ENCODE measurements at places on chromosomes 4 and X.

DNA sequence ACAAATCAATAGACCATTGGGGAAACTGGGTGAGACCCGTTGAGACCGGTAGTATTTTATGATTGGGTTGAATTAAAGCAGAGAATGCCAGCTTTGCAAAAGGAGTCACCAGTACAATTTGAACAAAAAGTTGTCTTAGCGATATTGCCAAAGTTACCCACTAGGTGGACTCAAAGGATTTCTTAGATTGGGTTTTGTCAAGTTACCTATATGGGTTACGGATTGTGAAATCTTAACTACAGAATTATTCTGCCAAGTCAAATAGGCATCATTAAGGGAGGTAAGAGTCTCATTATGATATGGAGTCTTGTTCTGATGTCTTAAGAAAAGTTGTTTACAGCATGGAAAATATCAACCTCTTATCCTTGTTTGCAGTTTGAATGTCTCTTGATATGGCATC, 15.0 kb upstream of the CT47A1 start:
- no peak for DNase-seq

- DNase-seq, result no peak
These were observed 191.9 kb upstream of the NUDT6 start for GRCh38 chr4:123114084-123114914.

GRCh38 chr4:18192901-18193300, 171.3 kb upstream of the LCORL start:
- DNase-seq, result no peak

- no peak for DNase-seq
These were observed 2344.1 kb downstream of the PCDH7 start for GRCh38 chr4:33064238-33064637.

- no peak for DNase-seq
These were observed 74.3 kb downstream of the NUDT11 start for GRCh38 chrX:51421972-51422597.

DNA sequence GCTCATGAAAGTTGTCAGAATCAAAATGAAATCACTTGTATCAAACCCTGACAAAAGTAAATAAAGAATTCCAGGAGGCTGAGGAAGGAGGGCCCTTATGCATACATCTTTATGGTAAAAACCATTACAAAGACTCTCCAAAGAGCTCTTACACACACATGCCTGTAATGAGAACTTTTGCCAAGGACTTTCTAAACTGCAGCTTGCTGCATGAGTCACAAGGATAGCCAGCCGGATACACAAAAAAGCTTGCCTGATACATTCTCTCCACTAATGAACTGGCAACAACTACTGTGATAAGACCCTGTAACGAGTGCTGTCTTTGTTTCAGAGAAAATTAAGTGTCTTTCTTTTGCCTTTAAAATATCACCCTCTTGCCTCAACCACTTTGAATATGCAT, 618.1 kb downstream of the PPP4R3C start:
- no peak for DNase-seq

DNA sequence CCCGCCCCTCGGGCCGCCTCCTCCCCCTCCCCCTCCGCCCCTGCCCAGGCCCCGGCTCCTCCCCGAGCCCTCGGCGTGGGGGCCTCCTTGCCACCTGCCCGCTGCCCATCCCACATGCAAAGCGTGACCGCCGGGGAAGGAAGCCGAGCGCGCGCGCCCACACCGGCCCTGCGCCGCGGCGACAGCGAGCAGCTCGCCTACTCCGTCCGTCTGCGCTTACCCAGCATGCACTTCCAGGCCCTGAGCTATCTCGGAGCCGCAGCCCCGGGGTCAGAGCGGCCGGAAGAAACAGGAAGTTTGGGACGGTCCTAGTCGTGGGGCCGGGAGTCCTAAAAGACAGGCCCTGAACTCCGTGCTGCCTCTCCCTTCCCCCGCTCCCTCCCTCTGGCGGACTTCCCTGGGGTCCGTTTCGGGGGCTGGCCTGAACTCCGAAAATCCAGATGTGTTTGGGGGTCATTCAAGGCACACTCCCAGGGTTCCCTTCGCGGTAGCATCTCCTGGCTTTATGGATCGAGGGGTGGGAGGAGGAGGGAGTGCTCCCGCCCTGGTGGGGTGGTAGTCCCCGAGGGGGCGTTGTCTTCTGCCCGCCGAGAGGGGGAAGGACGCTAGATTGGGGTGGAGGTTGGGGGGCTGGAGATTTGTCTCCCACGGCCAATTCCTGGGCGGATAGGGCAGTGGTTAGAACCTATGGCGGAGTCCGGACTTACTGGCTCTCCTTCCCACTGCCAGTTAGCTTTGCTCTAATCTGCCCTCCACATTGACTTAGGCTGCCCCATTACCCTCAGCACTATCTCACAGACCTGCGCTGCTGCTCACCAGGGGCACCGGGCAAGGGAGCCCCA, 25.0 kb upstream of the BCORL1 start:
- no peak for DNase-seq

GRCh38 chr4:118175506-118175905, 141.2 kb downstream of the NDST3 start:
- no peak for DNase-seq

GRCh38 chr4:78483811-78484210, 67.8 kb upstream of the ANXA3 start:
- no peak for DNase-seq

DNA sequence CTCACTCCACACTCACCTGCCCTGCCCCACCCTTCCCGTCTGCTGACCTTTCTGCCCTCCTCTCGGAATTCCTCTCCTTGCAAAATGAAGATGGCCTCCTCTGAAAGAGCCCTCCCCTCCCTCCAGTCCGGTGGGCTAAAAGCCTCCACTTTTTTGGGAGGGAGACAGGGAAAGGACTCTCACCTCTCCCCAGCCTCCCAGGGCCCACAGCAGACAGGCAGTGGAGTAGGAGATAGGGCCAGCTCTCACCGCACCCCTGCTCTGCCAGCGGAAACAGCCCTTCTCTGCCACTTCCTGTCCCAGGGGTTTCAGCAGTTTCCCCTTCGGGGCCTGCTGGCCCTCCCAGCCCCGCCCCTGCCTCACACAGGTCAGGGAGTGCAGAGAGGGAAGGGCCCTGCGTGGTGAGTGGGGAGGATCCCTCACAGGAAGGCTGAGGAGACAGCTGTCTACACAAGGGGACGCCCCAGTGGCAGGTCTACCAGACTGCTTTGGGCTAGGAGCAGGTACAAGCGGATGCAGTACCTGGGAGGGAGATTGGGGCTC, 18.2 kb downstream of the ELF4 start:
- DNase-seq, result peak; percentile 72

DNA sequence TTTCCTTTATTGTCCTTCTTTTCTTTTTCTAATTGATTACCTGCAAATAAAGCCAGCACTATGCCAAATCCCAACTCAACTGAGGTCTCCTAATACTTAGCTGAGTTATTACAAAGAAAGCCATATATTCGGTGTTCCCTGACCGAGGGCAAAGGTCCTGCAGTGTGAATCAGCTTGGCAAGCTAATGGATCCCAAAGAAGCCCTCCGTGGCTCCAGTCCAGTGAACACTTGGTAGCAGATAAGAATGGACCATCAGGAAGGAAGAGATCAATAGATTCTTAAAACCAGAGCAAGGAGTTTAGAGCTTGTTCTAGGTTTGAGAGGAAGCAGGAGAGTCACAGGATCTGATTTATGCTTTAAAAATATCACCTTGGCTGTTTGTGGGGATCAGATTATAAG, 8.5 kb downstream of the LDB2 start:
- no peak for DNase-seq

GRCh38 chr4:150140774-150141400, 62.6 kb downstream of the DCLK2 start:
- DNase-seq, result no peak

DNA sequence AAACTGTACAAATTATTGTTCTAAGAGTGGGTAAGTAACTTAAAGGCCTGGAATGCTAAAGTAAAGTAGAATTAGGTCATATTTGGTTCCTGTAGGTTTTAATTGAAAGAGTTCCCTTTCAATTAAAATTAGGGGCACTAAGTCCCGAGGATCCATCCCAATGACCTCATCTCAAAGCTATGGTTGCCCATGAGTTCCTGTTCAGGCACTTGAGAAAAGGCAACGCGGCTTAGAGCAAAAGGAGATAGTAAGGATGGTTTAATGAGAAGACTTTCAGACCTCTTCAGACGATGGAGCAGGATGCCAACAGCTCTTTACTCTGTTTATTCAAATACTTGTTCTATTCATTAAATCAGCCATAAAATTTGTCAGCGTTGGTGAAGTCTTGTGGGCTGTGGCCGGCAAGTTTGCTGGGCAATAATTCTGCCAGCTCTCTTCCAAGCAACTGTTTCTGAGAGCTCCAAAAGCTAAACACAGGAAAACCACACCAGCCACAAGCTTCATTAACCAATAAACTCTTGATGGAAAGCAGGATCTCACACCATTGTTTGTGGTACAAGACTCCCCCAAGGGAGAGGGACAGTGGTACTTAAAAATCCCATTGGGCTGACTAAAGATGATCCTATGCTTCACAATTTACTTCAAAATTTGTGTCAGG, 167.4 kb downstream of the COL4A6 start:
- no peak for DNase-seq

DNA sequence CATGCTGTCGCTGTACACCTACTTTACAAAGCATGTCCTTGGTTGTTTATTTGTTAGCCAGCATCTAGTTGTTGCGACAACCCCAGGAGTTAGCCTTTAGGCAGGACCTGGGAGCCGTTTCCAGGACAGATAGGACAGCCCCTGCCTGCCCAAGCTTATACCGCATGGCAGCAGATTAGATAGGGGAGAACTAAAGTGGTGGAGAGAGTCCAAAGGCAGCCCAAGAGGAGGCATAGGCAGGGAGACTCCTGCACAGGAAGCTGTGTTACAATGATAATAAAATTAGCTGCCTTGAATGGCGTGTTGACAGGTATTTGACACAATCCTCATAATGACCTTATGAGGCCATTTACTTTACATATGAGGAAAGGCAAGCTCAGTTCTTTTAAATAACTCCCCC, 13.0 kb downstream of the NSDHL start:
- DNase-seq, result no peak

GRCh38 chr4:53205970-53206369, 159.9 kb downstream of the SCFD2 start:
- DNase-seq, result no peak

DNA sequence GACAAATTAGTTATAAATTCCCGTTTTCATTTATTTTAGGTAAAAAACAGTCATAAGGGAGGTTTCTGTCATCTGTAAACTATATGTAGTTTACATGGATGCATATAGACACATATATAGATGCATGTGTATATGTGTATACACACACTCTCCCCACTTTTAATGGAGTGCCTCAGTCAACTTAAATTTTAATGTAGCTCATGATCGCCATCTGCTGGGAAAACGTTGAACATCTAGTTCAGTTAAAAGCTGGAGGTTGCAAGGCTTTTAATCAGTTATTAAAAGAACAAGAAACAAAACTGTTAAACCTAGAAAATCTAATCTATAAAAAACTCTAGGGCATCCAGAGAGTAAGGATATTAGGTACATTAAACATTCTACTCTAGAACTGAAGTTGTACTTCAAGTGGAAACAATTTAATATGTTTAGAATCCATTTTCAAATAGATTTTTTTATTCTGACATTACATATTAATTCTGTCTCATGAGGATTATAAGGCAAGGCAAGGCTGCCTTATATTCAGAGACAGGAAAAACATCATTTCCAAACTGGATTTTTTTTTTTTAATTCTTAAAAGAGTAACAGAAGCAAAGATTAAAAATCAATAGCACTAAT, 122.6 kb downstream of the SHISA3 start:
- DNase-seq, result no peak

GRCh38 chr4:87018753-87019152, 83.9 kb downstream of the AFF1 start:
- no peak for DNase-seq

DNA sequence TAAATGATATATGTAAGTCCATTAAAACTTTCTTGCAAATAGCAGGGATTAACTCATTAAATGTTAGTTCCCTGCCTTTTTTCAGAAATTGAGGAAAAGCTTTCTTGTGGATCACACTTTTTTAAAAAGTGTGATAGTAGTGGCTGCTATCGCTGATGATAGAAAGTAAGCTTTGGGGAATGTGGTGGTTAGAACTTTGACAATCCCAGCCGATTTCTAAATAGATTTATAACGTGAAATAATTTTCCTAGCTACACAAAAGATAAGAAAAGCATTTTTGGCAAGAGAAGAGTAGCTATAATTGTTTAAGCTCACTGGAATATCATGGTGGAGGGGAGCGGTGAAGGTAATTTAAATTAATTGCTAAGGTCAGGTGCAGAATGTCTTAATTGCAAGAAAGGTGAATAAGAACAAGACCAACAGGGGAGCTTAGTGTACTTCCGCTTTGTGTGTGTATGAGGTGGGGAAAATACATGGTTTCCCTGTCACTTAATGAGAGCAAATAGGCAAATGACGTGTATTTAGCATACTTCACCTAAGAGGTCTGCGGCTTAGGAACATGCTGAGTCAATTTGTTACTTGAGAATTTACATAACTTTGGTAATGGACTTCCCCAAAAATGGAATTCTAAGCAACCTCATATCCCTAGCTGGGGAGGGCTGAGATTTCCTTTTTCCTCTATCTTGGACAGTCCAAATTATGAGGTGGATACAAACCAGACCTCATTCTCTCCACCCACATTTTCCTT, 11.7 kb upstream of the IL21 start:
- no peak for DNase-seq

- DNase-seq, result no peak
These were observed 475.3 kb downstream of the ADGRL3 start for GRCh38 chr4:61675464-61675863.

DNA sequence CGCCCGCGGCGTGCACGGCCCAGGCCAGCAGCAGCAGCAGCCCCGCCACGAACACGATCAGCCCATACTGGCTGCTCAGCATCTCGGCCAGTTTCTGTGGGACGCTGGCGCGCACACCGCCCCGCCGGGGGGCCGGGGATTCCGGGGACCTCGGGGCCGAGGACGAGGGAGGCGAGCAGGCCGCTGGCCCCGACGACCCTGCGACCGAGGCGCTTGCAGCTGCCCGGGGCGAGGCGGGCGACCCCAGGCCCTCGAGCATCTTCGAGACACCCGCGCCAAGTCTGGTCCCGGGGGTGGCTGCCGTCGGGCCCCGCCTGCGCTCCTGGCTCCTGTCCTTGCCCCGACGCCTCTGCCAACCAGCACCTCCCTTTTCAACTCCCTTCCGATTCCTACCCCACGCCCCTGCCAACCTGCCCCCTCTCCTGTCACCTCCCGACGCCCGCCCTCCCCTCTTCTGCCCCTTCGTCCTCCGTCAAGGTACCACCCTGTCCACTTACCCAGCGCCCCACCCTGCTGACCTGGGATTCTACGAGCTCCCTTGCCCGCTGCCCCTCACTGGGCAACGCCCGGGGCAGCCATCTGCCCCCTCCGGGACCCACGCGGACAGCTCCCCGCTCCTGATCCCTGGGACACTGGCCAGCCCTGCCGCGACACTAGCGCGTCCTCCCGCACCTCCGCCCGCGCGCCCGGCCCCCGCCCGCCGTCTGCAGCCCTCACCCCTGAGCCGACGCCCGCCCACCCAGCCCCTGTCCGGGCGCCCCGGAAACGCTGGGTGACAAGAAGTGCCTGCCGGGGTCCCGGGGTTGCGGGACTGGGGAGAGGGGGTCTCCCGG, at the start of gene OTOP1:
Gene OTOP1, minus strand, starts transcription at position 324 of the 833 bp plus-strand sequence. Its CDS starts 65 bp downstream, at position 259.
- no peak for DNase-seq

- no peak for DNase-seq
These were observed 2.7 kb upstream of the BMX start for GRCh38 chrX:15497865-15498264.
